ENCODE measurements at places on chromosomes 1 and 21.

- no peak for DNase-seq
Observed at GRCh38 chr1:156657741-156658319, 15.9 kb downstream of the BCAN start.

GRCh38 chr1:207842506-207842905, 68.4 kb downstream of the CD34 start:
- no peak for DNase-seq

- DNase-seq = no peak
Observed at GRCh38 chr1:26239936-26240335, 5.9 kb downstream of the CEP85 start.

- no peak for DNase-seq
Observed at GRCh38 chr1:109803901-109804331, 40.2 kb upstream of the EPS8L3 start.

DNA sequence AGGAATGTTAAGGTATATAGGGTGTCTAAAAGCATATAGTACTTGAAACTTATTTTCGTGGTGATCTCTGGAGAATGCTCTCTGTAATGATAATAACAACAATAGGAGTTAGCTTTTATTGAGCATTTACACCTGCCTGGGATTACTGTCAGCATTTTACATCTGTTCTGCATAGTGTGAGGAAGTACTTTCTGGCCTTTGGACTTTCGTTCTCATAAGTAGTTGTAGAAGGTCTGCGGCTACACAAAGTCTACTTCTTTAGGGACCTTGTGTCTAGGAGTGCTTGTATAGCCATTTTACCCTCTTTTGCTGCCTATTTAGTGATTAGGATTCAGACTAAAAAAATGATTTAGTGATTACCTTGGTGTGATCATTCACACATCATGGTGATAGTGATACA, 103.6 kb upstream of the GPR52 start:
- DNase-seq = no peak

DNA sequence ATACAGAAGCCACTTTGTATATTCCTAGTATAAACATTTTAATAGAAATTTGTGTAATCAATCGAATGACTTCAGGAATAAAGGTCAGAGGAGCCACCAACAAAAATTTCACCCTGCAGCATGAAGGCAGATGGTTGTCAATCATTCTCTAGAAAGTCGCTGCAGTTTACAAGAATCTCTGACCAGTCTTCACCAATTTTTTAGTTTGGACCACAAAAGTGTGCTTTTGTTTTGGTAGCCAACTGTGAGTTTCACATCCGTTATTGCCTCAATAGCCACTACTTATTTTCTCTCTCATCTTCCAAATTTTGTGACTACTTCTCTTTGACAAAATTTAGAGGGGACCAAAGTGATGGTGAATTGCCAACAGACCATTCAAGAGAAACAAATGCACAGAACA, 1155.6 kb downstream of the AMY1C start:
- DNase-seq = no peak

- no peak for DNase-seq
Observed at GRCh38 chr21:38834725-38835124, 29.0 kb downstream of the ETS2 start.

DNA sequence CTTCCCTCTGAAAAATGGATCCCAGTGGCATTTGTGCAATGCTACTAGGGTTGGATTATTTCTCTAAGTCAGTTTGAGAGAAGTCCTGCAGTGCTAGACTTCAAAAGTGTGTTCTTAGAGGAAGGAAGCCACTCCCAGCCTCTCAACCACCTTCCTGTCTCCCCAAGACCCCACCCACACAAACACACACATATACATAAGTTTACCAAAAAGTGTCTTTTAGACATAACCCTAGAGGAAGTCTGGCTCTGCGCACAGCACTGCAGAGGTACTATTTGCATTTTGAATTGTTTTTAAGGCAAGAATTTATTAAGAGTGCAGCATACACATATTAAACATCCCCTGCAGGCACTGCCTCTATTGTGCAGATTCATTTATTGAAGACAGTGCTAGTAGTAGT, 127.3 kb downstream of the HHIPL2 start:
- DNase-seq = peak; percentile 5

DNA sequence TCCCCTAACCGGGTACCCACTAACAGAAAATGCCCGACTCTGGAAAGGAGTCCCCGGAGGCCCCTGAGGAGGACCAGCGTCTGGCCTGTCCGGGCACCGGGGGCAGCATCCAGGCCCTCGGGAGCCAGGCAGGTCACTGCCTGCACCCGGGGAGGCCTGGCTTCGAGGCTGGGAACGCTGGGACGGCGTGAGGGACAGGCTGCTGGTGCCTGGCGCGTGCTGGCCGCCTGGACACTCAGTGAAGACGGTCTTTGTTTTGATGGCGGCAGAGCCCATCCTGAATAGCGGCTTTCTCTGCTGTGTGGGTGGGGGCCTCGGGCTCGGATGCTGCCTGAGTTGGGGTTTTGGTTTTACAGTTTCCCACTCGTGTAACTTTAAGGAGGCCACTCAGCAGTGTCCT, 37.6 kb downstream of the PRKCZ start:
- no peak for DNase-seq

DNA sequence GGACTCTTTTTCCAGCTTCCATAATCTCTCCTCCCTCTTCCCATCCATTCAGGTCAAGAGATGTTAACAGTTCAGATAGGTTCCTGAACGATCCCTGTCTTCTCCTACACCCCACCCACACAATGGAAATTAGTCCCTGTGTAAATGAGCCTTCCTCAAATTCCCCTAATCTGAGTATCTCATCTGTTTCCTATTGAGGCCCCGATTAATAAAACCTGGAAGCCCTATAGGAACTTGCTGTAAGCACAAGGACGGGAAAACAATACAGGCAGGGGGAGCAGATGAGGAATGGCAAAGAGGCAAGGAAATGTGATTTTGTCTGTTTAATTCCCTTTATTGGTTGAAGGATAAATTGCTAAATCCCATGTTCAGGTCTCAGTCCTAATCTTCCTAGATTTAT, 7.1 kb upstream of the GPX7 start:
- DNase-seq = no peak

GRCh38 chr21:37562920-37563640, 196.5 kb downstream of the DYRK1A start:
- no peak for DNase-seq

- DNase-seq = no peak
Observed at GRCh38 chr1:2927393-2928360, 93.6 kb upstream of the ACTRT2 start.

- DNase-seq = no peak
Observed at GRCh38 chr21:18759751-18760161, 356.2 kb upstream of the TMPRSS15 start.

DNA sequence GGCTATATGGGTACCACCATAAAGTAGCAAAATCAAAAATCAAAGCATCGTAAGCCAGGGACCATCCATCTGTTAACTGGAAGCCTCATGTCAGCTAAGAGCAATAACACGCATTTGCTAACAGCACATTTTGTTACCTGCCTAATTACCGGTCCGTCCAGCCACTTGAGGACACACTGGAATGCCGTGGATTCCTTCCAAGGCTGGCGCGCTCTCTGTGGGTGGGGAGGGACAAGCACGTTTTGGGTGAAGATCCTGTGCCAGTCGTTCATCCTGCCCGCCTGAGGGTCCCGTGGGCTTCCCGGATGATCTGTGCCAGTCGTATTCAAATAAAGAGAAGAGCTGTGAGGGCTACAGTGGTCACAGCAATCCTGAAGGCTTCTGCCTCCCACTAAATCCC, 6.2 kb downstream of the NPHP4 start:
- DNase-seq = no peak

DNA sequence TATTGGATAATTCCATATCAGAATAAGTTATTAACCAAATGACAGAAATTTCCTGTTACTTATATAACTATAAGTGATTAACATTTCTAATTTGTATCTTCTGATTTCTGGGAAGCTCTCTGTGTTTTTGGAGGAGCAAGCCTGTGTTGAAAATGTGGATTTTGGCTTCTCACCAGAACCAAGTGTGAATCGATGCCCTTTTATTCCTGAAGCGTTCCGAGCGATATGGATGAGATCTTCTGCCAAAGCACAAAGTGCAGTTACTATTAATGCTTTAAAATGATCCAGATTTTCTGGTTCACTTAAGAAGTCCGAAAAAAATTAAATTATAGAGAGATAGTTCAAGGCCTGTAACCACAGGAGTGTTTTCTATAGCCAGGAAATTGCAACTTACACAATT, 22.8 kb downstream of the ALG14 start:
- DNase-seq = no peak

GRCh38 chr21:36915696-36916245, 50.7 kb downstream of the HLCS start:
- DNase-seq = no peak

DNA sequence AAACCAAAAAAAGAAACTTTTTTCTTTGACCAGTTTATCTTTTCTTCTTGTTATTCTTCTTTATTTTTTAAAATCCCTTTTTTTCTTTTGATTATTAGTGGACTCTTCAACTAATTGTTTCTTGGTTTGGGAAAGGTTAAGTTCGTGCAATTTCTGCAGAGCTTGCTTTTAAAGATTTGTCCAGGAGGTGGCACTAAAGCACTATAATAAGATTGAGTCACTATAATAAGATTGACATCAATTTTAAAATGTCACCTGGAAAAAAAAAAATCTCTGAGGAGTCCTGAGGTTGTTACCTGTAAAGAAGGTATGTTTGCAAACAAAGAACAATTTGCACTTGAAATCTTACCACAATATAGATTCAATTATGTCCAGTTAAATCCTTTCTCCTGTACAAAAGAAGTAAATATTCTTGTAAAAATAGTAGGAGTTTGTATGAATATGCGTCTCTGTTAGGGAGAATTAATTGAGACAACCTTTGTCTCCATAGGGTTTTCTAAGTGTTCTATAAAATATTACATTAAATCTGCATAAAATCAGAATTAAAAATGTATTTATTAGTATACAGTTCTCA, 166.7 kb downstream of the ADGRL4 start:
- DNase-seq = peak; percentile 23
